ENCODE measurements at places on chromosomes 16 and 17. TPM values are rescaled to one million over a fixed set of nuclear protein-coding genes. Genes with fewer than 3 reads are reported as not detected.

DNA sequence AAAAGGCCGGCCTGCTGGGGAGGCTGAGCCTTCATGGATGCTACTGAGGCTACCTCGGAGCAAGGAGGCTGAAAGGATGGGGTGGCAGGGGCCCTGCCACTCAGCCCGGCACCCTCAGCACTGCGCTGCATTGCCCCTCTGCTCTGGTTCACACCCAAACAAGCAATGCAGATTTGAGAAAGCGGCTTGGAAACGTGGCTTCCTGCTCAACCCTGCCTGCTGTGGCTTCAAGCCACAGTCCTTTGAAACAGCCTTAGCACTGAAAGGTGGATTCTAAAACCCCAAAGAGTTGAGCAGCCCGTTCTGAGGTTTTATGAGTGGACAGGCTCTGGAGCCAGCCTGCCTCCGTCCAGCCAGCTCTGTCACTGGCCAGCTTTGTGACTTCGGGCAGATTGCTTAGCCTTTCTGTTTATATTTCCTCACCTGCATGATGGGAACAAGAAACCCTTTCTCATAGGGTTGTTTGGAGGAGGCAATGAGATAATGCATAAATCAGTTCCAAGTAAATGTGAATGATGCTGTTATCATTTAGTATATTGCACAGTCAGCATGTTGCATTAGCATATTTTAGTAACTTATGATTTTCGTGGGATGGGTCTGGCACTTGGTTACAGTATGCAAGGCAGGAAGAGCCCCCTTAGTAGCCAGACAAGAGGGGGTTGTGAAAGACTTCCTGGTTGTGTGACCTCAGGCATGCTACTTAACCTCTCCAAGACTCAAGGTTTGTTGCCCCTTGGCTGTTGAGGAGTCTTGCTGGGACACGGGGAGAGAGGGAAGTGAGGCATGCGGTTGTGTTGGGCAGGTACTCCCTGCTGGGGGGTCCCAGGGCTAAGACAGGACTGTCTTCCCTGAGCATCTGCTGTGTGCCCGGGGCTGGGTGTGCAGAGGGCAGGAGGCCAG lies 23.6 kb downstream of the CRISPLD2 start:
- DNase-seq: no peak

Gene SLC2A4
- total RNA-seq: 0.63 TPM

GRCh38 chr16:64428463-64429113 lies 693.3 kb downstream of the CDH11 start:
- no peak for DNase-seq

Gene ZFPM1
- total RNA-seq: 5.7 TPM

- no peak for DNase-seq
Measured at GRCh38 chr17:46851029-46851741, at the start of gene WNT9B. Gene WNT9B, plus strand, starts transcription at chr17:46851583. Its CDS starts 56 bp downstream, at chr17:46851639.

DNA sequence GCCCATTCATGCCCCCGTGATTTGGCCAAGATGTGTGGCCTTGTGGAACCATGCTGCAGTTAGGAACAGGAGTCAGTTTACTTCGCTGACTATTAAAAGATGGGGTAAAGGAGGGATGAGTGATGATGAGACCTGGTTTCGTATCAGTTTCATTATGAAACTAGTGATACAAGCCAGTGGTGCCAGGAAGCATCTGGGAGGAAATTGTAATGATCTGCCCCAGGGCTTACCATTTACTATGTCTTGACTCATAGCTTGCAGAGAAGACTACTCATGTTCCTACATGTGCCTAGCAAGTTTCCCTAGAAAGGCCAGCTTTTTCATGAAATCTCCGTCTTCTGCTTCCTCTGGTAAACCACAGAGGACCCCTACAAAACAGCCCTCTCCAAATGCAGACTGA lies 23.2 kb downstream of the CDH3 start:
- no peak for DNase-seq
